ENCODE measurements at places on chromosomes 1 and 21.

DNA sequence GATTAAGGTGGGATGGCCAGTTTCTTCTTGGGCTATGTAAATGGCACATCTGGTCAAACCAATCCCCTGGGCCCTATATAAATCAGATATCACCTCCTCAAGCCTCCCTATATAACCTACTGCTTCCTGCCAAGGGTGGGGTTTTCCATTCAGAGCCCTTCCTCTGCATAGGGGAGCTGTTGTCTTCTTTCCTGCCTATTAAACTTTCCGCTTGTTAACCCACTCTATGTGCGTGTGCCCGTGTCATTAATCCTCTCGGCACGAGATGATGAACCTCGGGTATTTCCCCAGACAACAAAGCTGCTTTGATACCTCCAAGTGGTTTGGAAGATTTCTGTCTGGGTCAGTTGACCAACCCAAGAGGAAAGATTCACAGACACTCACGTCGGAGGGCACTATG, 19.3 kb upstream of the SERTAD4 start:
- DNase-seq = no peak

DNA sequence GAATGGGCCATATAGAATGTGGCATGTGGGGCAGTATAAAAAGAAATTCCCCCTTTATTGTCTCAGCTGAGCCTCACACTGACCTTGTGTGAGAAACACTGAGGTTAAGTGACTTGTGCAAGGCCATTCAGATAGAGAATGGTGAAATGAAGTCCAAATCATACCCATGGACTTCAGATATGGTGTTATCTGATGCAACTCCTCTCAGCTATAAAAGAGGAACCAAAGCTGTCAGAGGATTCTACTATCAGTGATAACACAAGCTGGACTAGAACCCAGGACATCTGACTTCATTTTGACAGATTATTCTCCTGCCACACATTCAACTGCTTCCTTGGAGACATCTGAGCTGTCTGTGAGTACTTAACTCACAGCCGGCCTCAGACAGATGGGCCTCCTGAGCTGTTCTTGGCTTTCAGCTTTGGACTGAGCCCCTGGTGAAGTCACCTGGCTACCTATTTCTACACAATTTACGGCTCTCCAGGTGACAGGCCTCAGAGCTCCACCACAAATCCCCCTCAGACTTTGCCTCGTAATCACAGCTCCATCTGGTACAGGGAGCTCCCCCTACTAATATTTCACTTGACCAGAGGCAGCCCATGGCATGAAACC, 104.6 kb downstream of the PLXNA2 start:
- no peak for DNase-seq

- DNase-seq = no peak
Observed at GRCh38 chr1:151978922-151979321, 14.7 kb downstream of the S100A10 start.

DNA sequence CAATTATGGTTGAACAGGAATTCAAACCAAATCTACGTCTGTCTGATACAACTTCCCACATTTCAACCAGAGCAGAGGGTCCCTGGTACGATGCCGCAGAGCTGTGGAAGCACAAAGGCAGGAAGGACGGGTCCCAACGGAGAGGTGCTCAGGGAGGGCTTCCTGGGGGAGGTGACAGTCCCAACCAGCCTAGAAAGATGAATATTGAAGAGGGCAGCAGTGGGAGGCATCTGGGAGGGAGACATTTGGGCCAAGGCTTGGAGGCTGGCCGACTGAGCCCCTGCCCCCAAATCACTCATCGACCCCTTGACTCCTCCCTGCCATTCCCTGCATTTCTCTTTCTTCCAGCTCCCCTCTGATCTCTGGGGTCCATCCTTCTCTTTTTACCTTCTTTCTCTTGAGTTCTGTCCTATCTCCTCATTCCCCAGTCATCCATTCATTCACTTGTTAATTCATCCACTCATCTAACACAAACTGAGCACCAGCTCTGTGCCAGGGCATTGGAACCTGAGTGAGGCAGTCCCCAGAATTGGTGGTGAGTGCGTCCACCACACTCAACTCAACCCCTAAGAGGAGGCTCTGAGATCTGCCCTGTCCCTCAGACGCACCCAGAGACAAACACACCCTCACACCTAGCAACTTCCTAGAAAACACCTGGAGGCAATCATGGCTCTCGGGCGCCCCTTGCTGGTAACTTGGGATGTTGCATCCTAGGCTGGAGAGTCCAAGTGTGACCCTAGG, 13.2 kb upstream of the CELA3B start:
- DNase-seq = peak; percentile 92

- DNase-seq = no peak
Observed at GRCh38 chr1:217272385-217272784, 358.5 kb downstream of the GPATCH2 start.

DNA sequence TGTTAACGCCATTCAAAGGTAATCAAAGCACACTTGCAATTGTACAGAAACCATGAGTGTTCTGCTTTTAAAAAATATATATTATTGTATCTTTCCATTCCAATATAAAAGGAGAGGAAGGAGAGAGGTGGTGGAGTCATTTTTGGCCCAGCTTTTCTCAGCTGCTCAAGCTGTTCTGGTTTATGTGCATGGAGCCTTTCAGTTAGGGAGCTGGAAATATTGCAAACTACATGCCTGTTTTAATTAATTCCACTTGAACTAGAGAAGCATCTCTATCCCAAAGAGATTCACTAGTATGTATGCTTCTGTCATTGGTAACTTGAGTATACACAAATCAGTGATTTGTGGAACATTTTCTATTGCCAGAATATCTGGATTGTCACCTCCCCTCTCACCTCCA, 28.5 kb upstream of the C1orf105 start:
- DNase-seq = no peak

GRCh38 chr1:113242481-113242880, 147.8 kb upstream of the MAGI3 start:
- no peak for DNase-seq

- DNase-seq = no peak
Observed at GRCh38 chr1:191582169-191582568, 576.1 kb upstream of the RGS18 start.

DNA sequence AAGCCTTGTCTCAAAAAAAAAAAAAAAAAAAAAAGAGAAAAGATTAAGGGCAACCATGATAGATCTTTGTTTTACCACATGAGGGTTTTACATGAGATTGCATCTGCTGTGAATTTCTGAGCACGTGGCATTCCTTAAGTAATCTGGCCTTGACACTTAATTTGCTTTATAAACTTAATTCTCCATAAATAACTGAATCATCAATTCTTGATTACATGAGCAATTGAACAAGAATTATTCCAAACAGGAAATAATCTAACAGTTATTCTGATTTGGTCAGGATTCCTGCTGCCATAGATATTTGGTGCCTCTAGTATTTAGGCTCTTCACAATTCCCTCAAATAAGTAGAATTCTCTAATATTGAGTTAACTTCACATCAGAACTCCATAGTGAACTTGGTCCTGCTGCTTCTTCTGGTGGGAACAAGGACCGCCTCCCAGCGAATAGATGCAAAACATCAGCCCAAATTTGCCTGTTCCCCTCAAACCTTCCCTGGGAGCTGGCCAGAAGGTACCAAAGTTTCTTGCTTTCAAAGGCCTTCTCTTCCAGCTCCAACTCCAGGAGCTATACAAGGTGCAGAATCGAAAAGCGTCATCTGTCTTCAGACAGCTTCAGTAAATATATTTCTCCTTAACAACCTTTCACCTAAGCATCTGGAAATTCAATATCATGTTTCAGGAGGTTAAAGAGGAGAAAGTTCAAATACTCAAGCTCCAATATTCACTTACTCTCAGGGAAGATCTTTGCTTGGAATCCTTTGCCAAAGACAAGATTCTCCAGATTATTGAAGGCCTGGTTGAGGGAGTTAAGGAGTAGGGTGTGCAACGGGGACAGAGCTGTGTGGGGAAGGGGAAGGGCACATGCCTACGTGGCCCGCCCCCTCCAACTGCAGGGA, 1.0 kb downstream of the KRTCAP2 start:
- DNase-seq = no peak

DNA sequence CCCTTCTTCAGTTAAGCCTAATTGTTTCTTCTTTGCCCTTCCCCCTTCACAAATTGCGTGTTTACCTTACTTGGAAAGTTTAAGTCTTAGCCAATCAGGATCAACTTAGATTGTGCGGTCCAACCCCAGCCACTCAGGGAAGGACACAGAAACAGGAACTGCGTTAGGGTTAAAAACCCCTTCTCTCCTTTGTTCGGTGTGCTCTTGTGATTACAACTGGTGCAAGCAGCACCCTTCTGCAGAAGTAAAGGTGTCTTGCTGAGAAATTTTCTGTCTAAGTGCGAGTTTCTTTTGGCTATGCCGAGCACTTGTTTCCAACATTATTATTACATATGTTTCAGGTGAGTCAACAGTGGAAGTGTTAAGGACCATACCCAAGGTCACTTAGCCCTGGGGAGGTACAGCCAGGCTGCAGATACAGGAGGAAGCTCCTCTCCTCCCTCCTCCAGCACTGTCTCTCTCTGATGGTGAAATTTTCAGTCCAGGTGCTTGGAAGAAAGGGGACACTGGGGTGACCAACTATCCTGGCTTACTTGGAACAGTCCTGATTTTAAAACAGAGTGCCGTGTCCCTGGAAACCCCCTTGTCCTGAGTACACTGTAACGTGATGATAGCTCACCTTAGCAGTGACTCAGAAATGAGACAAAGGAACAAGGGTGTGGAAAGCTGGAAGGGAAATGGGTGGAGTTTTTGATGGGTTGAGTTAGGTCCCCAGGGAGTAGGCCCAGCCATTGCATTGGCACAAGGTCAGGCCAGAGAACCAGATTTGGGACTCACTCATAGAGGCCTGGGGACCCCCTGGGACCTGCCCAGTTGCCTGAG, 68.7 kb upstream of the KLHDC7A start:
- peak; percentile 29 for DNase-seq

- DNase-seq = no peak
Observed at GRCh38 chr1:95752515-95753381, 518.7 kb downstream of the RWDD3 start.

GRCh38 chr1:209527372-209527771, 56.1 kb upstream of the CAMK1G start:
- DNase-seq = no peak

DNA sequence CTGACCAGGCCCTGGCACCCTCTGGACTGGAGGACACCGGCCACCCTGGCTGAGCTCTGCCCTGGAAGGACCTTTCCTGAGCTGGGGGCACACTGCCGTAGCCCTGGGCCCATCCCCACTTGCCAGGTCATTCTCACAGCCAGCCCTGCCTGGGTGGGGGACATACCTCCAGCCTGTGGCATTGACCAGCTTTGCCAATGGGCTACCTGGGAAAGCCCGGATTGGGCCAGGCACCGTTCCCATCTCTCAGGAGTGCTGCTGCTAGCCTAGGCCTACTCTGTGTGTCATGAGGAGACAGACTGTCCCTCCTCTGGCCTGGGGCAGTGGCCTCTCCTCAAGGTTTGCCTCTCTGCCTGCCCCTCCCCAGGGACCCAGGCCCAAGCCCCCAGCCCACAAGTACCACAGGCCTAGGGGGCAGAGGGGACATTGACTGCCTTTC, 40.0 kb downstream of the COQ8A start:
- no peak for DNase-seq

GRCh38 chr1:222384531-222384930, 163.4 kb downstream of the HHIPL2 start:
- DNase-seq = no peak

DNA sequence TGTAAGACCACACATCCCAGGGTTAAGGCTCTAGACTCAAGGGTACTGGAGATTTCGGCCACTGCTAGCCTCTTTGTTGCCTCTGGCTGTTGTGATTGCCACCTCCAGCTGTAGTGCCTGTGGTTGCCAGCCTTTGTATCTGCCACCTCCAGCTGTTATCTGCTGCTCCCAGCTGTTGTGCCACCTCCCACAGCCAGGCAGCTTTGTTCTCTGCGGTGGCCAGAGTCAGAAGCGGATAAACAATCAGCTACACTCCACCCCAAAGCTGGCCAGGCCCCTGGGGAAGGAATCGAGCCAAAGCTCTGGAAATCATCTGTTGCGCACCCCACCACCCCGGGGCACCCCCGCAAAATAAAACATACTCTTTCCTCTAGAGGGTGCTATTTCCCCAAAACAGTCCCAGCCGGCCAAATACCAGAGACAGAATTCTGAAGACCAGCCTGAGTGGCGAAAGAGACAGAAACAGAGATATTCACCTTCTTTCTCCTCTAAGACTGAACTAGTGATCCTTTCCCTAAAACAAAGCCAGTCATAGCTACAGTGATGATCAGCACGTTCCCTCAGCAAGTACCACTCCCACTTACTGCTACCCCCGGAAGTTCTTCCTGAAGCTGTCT, 14.8 kb upstream of the PIGM start:
- peak; percentile 77 for DNase-seq

DNA sequence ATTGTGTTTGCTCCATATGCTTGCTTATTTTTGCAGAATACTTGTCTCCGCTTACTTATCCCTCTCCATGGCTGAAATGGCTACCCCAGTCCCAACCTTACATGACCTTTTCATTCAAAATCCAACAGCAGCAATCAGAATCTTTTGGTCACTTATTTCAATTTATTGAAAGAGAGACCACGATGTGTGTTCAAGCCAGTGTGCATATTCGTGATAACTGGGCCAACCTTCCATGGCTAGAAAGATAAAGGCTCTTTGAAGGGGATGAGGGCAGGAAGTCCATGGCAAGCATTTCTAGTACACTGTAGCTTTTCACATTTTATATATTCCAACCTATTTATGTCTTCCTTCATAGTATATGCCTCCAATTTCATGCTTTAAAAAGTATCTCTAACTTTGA, 23.1 kb downstream of the HSD11B1 start:
- DNase-seq = no peak

GRCh38 chr1:235302143-235302542, 25.8 kb downstream of the ARID4B start:
- no peak for DNase-seq

GRCh38 chr1:154748405-154748775, 121.7 kb downstream of the KCNN3 start:
- no peak for DNase-seq

GRCh38 chr1:183859119-183859518, 54.2 kb downstream of the RGL1 start:
- no peak for DNase-seq

DNA sequence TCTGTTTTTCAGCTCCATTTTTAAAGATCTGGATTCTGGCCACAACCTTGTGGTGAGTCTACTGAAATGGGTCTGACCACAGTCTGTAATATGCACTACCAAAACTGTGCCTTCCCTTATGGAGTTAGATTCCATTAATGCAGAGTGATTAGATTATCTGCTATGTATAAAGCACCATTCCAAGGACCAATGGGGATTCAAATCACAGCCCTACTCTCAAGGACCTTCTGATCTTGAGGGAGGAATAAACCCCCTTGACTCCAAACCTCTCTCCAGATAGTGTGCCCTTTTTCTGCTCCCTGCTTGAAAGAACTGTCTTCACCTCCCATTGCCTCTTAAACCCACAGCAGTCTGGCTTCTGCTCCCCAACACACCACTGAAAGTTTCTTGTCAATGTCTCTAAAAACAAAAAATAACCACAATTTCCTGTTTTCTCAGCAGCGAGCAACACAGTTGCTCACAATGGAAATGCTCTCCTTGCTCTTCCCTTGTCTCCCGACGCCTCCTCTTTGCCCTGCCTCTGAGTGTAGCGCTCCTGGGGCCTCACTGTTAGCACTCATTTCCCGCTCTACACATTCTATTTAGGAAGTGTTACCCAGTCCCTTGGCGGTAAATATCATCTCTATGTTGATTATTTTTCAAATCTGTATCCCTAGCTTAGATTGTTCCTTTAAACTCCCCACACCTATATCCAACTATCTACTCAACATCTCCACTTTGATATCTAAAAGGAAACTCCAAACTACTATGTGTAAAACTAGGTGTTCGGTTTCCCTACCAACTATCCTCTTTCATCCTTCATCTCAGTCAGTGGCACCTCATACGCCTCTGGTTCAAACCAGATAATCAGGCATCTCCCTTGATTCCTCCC, 13.6 kb downstream of the PCNX2 start:
- no peak for DNase-seq

GRCh38 chr1:51512120-51512519, 6.9 kb downstream of the EPS15 start:
- DNase-seq = no peak

All from cardiac septum (tissue), 1 donor.